Ascending aorta (tissue), 2 donors: ENCODE measurements at places on chromosomes 11 and 22.
A peak's percentile ranks its signal among the peaks of the same experiment; 100 is the strongest.

GRCh38 chr11:46127150-46127638 is 5.9 kb upstream of the PHF21A start:
- DNase-seq: peak; percentile 68
- no peak overlapping the region for H3K4me3 ChIP-seq
- no peaks in the 10 kb centered on the region for H3K36me3 ChIP-seq
- H3K27ac ChIP-seq: no peak overlapping the region
- no peaks in the 10 kb centered on the region for H3K27me3 ChIP-seq

DNA sequence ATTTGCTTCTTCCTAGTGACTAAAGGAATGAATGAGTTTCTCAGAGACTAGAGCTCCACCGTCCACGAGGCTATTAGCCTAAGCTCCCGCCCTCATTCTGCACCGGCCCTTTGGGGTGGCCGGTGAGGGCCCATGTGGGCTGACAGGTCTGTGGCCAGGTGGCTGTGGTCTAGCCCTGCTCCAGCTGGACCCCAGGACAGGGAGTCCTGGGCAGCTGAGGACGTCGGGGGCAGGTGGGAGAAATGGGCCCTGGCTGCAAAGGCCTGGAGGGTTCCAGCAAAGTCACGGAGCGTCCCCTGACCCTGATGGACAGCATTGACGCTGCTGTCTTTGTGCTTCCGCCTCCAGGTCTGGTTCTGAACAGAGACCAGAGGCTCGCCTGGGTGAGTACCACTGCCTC is 12.2 kb downstream of the SERHL2 start:
- H3K4me3 ChIP-seq: no peak overlapping the region
- H3K27ac ChIP-seq: no peak overlapping the region
- no peaks in the 10 kb centered on the region for H3K27me3 ChIP-seq
- H3K4me1 ChIP-seq: no peaks in the 10 kb centered on the region
- DNase-seq: no peak

DNA sequence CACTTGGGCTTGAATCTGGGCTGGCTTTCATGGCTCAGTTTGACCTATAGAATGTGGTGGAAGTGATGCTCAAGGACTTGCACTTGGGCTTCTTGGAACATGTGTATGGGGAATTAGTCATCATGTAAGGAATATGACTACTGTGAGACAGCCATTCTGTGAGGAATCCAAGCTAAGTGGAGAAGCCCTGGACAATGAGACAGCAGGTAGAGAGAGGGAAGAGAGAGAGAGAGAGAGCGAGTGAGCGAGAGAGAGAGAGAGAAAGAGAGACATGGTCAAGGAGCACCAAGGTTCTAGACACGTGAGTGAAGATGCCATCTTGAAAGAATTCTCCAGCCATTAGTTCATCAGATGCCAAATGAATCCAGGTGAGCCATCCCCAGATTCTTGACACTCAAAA is 261.6 kb upstream of the SORL1-AS1 start:
- no peak overlapping the region for H3K27ac ChIP-seq
- H3K36me3 ChIP-seq: no peaks in the 10 kb centered on the region
- no peaks in the 10 kb centered on the region for H3K27me3 ChIP-seq
- H3K4me1 ChIP-seq: no peaks in the 10 kb centered on the region
- DNase-seq: no peak
- H3K4me3 ChIP-seq: no peak overlapping the region

GRCh38 chr22:30326255-30326705 is 461 bp downstream of the TBC1D10A start:
- H3K27ac ChIP-seq: peak overlapping the region; percentile 94
- H3K27me3 ChIP-seq: no peaks in the 10 kb centered on the region
- DNase-seq: no peak
- peak overlapping the region; percentile 95 for H3K4me3 ChIP-seq
- H3K4me1 ChIP-seq: peaks cover 12% of the 10 kb centered on the region
